ENCODE measurements at places on chromosomes 3 and 15. TPM values are rescaled to one million over a fixed set of nuclear protein-coding genes. Genes with fewer than 3 reads are reported as not detected.

The C3orf85 gene
- not detected for polyA plus RNA-seq

The AADACL2 gene
- polyA plus RNA-seq, result not detected

The TNNC1 gene
- polyA plus RNA-seq, result 1,057 TPM

The MESP1 gene
- not detected for polyA plus RNA-seq

The MCTP2 gene
- polyA plus RNA-seq, result 0.60 TPM

The CPNE9 gene
- not detected for polyA plus RNA-seq

The HCLS1 gene
- 7.6 TPM for polyA plus RNA-seq

The SRP14 gene
- 316 TPM for polyA plus RNA-seq

The FXR1 gene
- polyA plus RNA-seq, result 589 TPM

The EPHA6 gene
- polyA plus RNA-seq, result 0.96 TPM

The EIF3J gene
- 103 TPM for polyA plus RNA-seq

The PAQR9 gene
- polyA plus RNA-seq, result not detected

GRCh38 chr3:192902549-192902948, 15.1 kb downstream of the MB21D2 start:
- DNase-seq, result no peak

DNA sequence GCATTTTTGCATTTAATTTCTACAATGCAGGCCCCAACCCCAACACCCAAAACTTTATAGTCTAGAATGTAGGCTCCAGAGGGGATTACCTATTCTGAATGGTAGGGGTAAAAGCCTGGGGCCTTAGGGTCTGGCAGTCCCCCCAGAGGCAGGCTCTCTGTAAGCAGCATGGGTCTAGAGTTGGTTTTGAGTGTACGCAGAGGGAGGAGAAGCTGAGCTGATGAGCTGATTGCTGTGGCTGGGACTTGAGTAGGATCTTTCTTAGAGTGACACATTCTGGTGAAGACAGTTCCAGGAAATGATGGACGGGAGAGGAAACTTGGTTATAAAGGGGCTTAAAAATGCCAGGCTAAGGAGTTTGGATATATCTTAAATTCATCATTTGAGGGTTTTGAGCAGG, 2.1 kb downstream of the LPP start:
- DNase-seq, result no peak

DNA sequence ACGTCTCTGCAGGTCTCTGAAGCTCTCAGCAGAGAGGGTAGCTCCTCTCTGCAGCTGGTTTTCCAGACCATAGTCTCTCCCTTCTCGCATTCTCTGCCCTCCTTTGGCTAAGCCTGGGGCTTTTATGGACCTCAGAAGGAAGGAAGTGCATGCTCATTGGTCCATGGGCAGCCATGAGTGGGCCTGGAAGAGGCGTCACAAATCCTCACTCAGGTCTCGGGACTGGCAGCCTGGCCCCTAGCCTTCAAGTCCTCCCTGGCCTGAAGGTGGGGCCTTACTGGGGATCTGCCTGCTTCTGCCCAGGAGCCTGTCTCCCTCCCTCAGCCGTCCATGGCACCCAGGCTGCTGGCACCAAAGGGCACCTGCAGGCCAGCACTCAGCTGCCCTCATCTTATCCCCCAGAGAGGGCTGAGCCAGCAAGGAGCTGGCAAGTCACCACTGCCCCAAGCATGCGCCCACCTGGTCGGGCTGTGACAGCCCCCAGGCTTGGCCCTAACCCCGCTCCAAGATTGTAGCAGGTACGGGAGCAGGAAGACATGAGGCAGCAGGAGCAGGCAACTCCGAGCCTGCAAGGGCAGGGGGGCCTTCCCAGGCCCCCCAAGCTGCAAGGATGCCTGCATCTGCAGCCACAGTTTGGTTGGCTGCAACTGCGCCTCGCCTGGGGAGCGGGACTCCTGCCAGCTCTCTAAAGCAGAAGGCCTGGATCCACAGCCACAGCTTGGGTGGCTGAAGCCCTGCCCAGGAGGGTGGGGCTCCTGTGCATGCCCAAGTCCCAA, 37.4 kb downstream of the GHSR start:
- DNase-seq, result no peak

GRCh38 chr3:46483825-46484224, 14.0 kb upstream of the RTP3 start:
- no peak for DNase-seq

DNA sequence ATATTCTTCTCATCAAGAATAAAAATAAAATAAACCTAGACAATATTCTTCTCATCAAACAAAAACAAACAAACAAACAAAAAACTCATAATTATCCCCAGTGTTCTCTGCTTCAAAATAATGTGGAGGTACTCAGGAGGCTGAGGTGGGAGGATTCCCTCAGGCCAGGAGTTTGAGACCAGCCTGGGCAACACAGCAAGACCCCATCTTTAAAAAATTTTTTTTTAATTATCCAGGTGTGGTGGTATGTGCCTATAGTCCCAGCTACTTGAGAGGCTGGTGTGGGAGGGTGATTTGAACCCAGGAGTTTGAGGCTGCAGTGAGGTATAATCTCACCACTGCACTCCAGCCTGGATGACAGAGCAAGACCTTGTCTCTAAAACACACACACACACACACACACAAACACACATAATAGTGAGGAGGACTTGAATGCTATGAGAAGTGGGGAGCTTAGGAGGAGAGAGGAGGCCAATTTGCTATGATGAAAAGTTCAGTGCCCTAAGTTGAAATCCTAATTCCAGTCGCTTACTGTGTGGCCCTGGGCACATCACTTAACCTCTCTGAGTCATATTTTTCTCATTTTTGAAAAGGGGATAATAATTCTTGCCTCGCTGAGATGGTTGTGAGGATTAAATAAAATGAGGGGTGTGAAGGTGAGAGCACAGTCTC, 35.8 kb upstream of the HERC1 start:
- DNase-seq, result no peak

DNA sequence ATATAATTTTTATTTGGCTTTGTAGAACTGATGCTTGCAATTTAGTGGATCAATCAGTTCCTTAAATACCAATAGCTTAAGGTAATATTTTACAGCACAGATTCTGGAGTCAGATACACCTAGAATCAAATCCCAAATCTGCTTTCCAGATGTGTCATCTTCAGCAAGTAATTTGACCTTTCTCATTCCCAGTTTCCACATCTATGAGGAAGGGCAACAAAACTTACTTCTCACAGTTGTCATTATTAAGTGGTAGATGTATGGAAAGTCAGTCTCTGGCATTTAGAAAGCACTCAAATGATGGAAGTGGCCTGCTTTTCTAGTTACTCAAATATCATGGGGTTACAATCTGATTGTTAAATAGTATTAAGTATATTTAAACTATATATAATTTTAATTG, 767.0 kb downstream of the CADM2 start:
- no peak for DNase-seq

GRCh38 chr15:62895139-62895866, 147.2 kb upstream of the TPM1 start:
- no peak for DNase-seq

- no peak for DNase-seq
These were observed 122.7 kb downstream of the FBLN2 start for GRCh38 chr3:13671482-13672233.

GRCh38 chr15:72570059-72570458, 84.4 kb upstream of the GOLGA6B start:
- no peak for DNase-seq

DNA sequence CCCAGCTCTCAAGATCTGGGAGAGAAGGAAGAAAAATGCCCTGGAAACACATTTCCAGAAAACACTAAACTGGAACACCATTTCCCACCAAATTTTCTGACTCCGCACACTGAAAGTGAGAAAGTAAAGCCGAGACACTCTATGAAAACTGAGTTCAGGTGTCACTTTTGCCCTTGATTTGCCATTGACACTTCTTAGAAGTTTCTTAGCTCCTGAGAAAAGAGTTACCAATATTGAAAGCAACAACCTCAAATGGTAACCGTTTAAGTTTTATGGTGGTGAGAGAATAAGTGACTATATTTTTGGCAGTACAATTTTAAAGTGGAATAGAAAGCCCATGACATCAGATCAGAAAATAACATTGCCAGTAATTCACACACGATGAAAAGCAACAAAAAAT, 39.0 kb downstream of the CD86 start:
- no peak for DNase-seq

DNA sequence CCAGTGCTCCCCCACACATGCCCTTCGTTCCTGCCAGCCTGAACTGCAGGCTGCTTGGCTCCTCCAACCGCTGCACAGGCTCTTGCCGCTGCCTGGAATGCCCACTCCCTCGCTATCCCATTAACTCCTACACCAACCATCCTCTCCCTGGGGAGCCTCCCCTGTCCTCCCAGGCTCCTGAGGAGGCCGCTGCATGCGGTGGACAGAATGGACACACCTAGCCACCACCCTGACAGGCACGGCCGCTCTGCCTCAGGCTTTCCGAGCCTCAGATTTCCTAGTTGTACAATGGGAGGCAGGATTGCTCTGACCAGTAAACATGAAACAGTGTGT, 2.3 kb downstream of the PLXNB1 start:
- DNase-seq, result no peak

GRCh38 chr15:39961051-39961450, 27.1 kb downstream of the EIF2AK4 start:
- no peak for DNase-seq

- no peak for DNase-seq
These were observed 257.2 kb downstream of the NFKBIZ start for GRCh38 chr3:102106416-102107097.

- no peak for DNase-seq
These were observed 296.4 kb downstream of the RBMS3 start for GRCh38 chr3:29577250-29577649.

- no peak for DNase-seq
These were observed 14.0 kb downstream of the OSBPL10 start for GRCh38 chr3:31966978-31967591.

- no peak for DNase-seq
These were observed 272.2 kb upstream of the CFAP20DC start for GRCh38 chr3:59321881-59322540.

DNA sequence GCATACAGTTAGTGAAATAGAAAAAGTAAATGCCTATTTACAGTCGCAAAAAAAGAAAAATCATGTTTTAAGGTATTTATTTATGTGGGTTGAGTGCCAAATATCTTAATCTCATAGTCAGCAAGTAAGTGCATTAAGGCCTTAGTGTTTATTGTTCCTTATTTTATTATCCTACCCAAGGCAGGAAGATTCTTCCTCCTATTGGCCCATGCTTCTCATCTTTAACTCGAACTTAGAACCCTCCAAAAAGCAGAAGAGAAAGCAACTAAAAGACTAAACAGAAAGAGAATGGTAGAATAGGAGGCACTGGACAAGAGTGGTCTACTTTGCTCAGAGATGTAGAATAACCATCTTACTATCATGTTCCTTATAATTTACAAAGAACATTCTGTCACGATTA, 7.5 kb downstream of the RFX7 start:
- DNase-seq, result no peak

- DNase-seq, result no peak
These were observed 549.5 kb downstream of the DIPK2A start for GRCh38 chr3:144521131-144521530.

Measured in muscle of back (tissue), 13 donors.